ENCODE measurements at places on chromosomes 4 and X.

GRCh38 chrX:107935664-107936433 is 46.3 kb downstream of the TEX13B start:
- no peak for DNase-seq

- DNase-seq: no peak
Observed at GRCh38 chr4:115657991-115658650, 544.7 kb upstream of the NDST4 start.

GRCh38 chrX:56000174-56000573 is 232.0 kb upstream of the KLF8 start:
- no peak for DNase-seq

DNA sequence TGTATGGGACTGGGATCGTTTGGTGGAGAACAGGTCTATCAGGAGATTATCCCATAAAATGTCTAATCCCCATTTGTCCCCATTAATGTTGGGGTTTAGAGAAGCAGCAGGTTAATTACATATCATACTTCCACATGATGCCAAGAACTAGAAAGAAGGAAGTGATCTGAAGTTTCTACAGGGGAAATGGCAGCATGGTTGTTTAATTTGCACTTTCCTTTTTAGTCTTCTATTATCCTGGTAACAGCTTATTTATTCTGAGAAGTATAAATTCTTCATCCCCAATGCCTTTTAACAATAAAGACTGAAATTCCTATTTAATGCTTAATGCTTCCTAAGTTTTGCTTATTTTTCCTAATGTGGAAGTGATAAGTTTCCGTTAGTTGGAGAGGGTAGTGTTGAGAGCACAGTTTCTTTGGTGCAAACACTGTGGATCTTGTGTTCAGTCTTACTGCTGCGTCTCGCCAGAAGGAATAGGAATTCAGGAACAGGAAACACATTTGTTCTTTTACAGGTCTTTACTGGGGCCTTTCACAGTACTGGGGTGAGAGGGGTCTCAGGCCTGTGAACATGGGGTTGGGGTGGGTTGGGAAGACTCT is 59.5 kb upstream of the TADA2B start:
- DNase-seq: no peak

GRCh38 chrX:39238006-39238405 is 436.7 kb downstream of the MID1IP1 start:
- no peak for DNase-seq

DNA sequence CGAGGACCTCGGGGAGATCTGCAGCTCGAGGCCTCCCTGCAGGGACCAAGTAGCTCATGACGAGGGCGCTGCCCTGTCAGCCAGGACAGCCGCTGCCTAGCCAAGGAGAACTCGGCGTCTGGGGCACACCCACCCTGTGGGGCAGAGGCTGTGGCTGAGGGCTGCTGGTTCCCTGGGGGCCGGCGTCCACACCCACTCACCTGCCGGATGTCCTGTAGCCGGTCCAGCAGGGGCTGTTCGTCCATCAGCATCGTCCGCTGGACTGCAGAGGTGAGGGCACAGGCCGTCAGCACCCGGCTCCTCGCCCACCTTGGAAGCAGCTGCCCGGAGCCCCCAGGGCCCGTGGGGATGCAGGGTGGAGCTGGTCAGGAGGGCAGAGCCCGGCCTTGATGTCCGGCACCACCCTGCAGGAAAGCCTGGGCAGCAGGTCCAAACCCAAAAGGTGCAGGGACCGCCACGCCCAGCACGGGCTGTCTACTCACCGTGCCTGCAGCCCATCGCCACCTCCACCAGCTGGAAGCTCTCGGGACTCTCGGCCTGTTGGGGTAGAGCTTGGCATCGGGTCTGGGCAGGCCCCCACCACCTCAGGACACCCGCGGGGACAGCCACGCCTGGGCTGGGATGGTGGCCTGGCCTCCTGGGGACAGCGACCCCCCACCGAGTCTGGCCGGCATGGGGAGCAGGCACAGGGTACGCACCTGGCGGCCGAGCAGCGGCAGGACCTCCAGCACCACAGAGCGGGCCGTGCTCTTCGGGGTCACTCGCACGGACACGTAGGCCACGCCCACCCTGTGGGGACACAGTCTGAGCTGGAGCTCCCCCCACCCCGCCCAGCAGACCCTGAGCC is 6.9 kb downstream of the DGKQ start:
- DNase-seq: no peak

GRCh38 chr4:6561706-6562371 is 13.2 kb upstream of the MAN2B2 start:
- DNase-seq: no peak

DNA sequence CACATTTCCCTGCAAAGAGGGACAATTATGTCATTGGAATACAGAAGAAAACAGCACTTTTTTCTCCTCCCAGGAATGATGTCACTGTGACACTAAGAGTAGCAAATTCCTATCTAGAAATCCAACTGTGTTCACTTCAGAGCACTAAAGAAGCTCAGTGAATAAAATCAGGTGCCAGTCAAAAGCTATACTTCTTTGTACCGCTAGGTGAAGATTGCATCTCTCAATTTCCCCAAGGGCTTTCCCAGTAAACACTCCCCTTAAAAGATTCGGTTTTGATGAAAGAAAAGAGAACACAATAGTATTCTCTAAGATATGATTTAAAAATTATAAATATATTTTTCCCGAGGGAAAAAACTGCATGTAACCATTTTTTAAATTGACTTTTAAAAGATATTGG is 104.7 kb upstream of the MID1 start:
- DNase-seq: no peak

Measured in DMS79 treated with DMSO at 0.1 percent for 48 hours (cell line).